ENCODE measurements at places on chromosomes 16 and 17.
A peak's percentile ranks its signal among the peaks of the same experiment; 100 is the strongest.

- no peak for DNase-seq
Observed at GRCh38 chr17:81427173-81428120, 32.2 kb downstream of the BAHCC1 start.

DNA sequence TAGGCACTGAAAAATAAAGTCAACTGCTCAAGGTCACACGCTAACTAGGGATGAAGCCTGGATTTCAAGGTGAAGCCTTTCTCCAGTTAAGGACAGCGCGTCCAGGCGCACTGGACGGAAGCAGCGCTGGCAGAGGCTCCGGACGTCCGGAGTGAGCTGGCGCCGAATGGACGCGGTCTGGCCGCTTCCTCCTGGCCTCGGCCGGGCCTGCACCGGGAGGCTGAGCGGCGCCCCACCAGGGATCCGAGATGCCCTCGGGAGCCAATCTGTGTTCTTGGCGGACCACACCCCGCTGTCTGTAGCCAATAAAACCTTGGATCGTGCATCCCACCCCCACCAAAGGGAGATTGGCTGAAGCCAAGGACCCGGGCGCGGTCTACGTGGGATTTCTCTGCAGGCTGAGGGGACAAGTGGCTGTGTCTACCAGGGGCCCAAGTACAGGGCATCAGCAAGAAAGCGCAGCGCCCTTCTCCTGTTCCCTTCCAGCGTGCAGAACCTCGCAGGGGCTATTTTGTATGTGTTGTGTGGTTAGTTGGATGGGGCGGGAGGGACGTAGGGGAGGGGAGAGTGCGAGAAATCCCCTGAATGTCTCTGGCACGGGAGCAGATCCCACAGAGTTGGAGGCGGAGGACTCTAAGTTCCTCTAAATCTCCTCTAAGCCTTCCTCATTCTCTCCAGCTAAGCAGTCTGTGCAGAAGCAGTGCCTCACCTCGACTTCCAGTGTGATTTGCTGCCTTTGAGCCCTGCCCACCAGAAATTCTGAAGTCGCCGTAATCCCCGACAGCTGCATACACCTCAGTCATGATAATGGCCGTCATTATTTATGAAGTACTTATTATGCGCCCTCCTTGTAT lies 2.5 kb upstream of the AKAP10 start:
- no peak for DNase-seq

- peak; percentile 65 for DNase-seq
Observed at GRCh38 chr17:82030470-82031302, 792 bp upstream of the RAC3 start.

GRCh38 chr17:59107306-59107670 lies 608 bp upstream of the TRIM37 start:
- DNase-seq: no peak

GRCh38 chr16:89561884-89562599 lies 1.6 kb downstream of the RPL13 start:
- DNase-seq: no peak

DNA sequence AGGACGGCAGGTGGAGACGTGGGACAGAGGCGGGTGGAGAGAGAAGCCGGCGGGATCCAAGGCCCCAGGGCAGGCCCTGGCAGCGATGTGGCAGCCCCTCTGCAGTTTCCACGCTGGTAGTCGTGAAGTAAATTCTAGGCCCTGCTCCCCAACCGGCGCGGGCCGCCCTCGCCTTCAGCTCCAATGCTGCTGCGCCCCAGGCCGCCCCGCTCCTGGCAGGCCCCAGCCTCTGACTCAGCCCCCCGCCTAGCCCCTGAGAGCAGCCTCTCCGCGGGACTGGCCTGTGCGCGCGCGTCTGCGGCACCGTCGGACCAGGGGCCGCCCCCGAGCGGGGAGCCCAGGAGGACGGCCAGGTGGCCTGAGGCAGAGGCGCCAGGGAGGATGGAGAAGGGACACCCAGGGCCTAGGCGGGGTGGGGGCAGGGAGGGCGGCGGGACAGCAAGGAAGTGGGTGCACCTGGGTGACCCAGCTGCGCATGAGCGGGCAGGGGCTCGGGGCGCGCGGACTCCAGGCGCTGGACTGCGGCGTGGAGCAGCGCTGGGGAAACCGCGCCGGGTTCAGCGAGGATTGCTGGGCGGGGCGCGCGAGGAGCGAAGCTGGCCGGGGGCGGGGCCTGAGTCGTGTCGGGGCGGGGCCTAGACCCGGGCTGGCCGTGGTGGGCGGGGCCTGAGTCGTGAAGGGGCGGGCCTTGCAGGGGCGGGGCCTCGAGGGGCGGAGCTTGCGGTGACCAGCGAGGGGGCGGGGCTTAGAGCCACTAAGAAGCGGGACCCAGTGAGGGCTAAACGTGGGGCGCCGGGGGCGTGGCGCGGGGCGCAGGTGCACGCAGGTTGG lies 29.6 kb downstream of the ZNF778 start:
- DNase-seq: peak; percentile 86

GRCh38 chr16:86365513-86366273 lies 144.6 kb upstream of the FOXF1 start:
- DNase-seq: no peak

DNA sequence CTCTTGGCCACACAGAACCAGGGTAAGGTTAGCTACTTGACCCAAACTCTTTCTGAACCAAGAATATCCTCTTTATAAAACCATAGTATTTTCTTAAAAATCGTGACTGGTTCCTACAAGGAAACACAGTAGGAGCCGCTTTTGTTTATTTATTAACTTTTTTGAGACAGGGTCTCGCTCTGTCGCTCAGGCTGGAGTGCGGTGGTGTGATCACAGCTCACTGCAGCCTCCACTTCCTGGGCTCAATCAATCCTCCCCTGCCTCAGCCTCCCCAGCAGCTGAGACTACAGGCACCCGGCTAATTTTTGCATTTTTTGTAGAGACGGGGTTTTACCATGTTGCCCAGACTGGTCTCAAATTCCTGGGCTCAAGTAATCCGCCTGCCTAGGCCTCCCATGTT lies 14.7 kb upstream of the LITAF start:
- DNase-seq: no peak

GRCh38 chr16:87658564-87659225 lies 56.4 kb downstream of the JPH3 start:
- DNase-seq: no peak

GRCh38 chr17:48791128-48792032 lies 25.6 kb downstream of the TTLL6 start:
- DNase-seq: no peak

GRCh38 chr17:58666858-58667267 lies 25.0 kb downstream of the TEX14 start:
- peak; percentile 32 for DNase-seq

DNA sequence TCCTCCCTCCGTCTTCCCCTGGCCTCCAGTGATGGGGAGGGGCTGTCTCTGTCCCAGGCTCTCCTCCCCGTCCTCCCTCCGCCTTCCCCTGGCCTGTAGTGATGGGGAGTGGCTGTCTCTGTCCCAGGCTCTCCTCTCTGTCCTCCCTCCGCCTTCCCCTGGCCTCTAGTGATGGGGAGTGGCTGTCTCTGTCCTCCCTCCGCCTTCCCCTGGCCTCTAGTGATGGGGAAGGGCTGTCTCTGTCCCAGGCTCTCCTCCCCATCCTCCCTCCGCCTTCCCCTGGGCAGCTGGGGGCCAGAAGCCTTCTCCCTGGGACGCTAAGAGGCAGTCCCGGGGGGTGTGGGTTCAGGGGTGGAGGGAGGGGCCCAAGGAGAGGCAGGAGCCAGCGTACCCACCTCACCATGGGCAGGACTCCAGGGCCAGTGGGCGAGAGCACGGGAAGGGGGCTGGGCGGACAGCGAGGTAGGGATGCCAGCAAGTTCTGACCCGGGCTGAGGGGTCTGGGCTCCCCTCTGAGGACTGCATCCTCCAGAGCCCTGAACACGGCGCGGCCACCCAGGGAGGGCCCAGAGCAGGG lies 14.8 kb downstream of the UTS2R start:
- no peak for DNase-seq

- peak; percentile 24 for DNase-seq
Observed at GRCh38 chr17:7557147-7557764, 1.3 kb upstream of the TNFSF13 start.

GRCh38 chr16:66968847-66969246 lies 7.8 kb downstream of the CES3 start:
- DNase-seq: no peak

GRCh38 chr17:7747635-7748071 lies 30.1 kb downstream of the DNAH2 start:
- DNase-seq: no peak

- no peak for DNase-seq
Observed at GRCh38 chr16:66476328-66477027, 49.4 kb downstream of the BEAN1 start.

DNA sequence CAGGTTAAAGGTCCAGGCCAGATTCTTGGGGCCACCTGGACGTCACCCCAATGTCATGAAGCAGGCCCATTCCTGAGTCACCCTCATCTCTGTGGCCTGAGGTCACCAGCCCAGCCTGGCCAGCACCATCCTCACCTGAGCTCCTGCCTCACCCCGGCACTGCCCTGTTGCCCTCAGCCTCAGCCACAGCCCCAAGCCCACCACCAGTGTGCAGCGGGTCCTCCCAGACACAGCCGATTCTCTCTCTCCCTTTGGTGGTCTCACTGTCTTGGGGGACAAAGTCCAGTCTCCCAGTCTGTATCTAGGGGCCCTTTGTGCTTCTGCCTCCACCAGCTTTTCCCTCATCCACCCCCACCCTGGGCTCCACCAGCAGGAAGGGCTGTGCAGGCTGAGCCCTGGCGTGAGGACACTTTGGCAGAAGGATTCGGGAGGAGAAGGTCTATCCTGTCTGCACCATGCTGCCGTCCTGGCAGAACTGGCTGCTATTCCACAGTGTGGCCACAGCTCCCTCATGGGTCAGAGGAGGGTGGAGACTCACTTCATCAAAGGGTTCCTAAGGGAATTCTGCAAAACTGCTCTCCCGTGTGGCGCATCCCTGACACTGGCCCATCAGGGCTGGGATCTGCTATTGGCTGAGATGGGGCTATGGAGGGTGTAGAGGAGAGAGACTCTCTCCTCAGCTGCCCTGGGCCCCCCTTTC lies 64.3 kb downstream of the PRMT7 start:
- no peak for DNase-seq

GRCh38 chr17:12928736-12929135 lies 89.1 kb downstream of the ELAC2 start:
- no peak for DNase-seq

- no peak for DNase-seq
Observed at GRCh38 chr16:14374451-14375131, 255.5 kb downstream of the PARN start.

- DNase-seq: no peak
Observed at GRCh38 chr17:29576214-29577000, 7.9 kb downstream of the TP53I13 start.

- no peak for DNase-seq
Observed at GRCh38 chr16:70796301-70796700, 4.7 kb downstream of the VAC14 start.

- no peak for DNase-seq
Observed at GRCh38 chr17:49908782-49909714, 59.9 kb upstream of the DLX4 start.

DNA sequence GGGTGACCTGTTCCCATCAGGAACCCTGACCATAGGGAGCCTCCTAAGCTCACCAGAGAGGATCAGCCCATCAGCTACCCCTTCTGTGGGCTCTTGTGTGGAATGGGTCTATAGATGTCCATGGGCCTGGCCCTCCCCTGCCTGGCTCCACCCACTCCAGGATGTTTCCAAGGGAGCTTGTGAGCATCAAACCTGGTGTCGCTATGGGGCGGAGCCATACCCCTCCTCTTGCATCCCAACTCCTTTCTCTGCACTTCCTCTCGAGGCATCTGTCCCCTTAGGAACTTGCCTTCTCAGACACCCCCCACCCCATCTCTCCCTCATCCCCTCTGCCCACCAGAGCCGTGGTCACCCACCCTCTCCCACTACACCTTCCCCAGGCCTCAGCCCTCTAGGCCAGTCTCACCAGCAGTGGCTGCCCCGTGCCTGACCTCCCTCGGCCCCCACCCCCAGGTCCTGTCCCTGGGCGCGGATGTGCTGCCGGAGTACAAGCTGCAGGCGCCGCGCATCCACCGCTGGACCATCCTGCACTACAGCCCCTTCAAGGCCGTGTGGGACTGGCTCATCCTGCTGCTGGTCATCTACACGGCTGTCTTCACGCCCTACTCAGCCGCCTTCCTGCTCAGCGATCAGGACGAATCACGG lies 10.4 kb downstream of the KCNH6 start:
- DNase-seq: no peak

GRCh38 chr16:77207030-77207429 lies 7.8 kb downstream of the SYCE1L start:
- DNase-seq: no peak

DNA sequence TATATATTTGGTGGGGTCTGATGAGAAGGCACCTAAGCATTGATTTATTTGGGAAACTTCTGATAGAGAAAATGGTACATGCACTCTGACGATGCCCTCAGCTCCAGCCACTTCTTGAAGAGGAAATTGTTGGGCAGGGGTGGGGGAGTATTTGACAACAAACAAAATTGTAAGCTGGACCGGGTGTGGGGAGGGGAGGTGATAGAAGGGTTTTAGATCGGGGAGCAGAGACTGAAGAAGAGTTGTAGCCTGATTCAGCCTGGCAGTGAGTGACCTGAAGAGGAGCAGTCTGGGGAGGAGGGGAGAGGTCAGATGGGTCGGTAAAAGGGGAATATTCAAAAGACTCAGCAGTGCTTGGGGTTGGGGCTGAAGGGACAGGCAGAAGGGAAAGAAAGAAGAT lies 2284.7 kb downstream of the TP53TG3F start:
- DNase-seq: no peak

DNA sequence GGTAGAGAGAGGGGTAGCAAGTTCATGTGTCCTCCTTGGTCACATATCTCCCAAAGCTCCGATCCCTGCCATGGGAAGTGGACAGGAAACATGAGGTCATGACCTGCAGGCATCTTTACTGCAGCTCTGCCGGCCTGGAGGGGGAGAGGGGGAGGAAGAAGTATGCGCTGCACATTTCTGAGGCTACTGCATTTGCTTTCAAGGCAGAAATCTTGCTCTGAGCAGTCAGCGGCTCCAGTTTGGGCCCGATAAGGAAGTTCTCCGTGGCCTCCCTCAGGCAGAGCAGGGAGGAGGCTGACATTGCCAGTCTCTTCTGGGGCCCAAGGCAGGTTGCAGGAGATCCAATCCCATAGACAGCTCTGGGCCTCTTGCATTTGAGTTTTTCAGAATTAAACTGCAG lies 1.5 kb upstream of the NHERF1 start:
- DNase-seq: no peak

DNA sequence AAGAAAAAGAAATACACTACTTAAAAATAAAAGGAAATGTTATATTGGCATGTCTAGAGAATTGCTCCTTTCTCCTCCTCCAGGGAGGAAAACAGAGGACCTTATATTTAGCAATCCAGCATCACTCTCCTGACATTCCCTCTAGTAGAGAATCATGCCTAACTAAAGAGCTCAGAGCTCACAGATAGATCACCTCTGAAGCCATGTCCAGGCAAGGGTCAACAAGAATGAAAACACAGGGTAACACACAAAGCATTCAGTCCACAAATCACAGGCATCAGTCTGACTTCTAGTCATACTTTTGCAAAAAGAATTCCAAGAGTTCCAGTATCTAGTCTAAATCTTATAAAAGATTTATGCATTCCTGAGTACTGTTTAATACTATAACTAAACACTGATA lies 4.4 kb upstream of the HASPIN start:
- no peak for DNase-seq

- no peak for DNase-seq
Observed at GRCh38 chr17:32757963-32758362, 119.0 kb downstream of the MYO1D start.

- DNase-seq: no peak
Observed at GRCh38 chr16:53642094-53642493, 61.6 kb downstream of the RPGRIP1L start.

- no peak for DNase-seq
Observed at GRCh38 chr16:50615891-50616290, 65.2 kb downstream of the SNX20 start.

- no peak for DNase-seq
Observed at GRCh38 chr16:73219176-73219575, 171.2 kb upstream of the ZFHX3 start.

- DNase-seq: no peak
Observed at GRCh38 chr17:4516735-4517134, 18.1 kb downstream of the SPNS2 start.
